ENCODE measurements at places on chromosomes 6 and 20. TPM values are rescaled to one million over a fixed set of nuclear protein-coding genes. Genes with fewer than 3 reads are reported as not detected.
A peak's percentile ranks its signal among the peaks of the same experiment; 100 is the strongest.

BNIP5 gene
- not detected for total RNA-seq

CARMIL1 gene
- total RNA-seq: 3.5 TPM

TAP1 gene
- total RNA-seq: 141 TPM

FAM162B gene
- not detected for total RNA-seq

GRCh38 chr6:88866856-88867255 is 96.6 kb downstream of the RNGTT start:
- DNase-seq: no peak

DNA sequence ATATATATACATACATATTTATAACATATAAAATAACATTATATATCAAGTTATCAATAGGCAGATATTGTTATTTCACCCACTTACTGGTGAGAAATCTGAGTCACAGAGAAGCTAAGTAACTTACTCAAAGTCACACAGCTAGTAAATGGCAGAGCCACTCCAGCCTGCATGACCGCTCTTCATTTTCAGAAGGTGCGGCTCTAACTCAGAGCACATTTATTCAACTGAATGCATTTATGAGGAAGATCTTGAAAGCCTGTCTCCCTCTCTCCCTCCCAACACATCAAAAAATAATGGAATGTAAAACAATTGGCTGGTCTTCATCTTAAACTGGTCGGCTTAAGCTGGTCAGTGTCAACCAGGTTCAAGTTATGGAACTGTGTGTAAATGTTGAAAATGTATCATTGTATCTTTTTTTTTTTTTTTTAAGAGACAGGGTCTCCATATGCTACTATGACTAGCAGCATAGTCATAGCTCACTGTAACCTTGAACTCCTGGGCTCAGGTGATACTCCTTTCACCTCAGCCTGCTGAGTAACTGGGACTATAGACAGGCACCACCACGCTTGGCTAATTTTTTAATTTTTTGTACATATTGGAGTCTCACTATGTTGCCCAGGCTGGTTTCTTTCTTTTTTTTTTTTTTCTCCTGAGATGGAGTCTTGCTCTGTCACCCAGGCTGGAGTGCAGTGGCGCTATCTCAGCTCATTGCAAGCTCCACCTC is 70.7 kb upstream of the NCOA3 start:
- DNase-seq: no peak

DNA sequence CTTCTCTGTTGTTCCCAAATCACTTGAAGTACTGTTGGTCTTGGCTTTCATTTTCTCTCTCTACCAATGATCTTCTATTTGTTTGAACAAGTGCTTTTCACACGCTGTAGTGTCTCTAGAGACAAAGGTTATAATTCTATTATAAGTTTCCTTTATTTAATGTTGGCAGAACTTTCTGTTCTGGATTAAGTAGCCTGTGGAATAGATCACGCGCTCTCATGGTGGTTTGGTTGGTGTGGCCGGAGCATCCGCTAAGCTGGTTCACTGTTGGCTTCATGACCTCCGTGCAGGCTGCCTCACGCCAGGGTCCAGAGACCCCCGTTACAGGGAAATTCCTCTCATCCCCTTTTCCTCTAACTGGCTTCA is 30.9 kb upstream of the KIF25 start:
- no peak for DNase-seq

- no peak for DNase-seq
These were observed 160.1 kb downstream of the EYS start for GRCh38 chr6:65546894-65547293.

- DNase-seq: peak; percentile 37
These were observed 369 bp downstream of the SLC4A11 start for GRCh38 chr20:3238616-3239025.

DNA sequence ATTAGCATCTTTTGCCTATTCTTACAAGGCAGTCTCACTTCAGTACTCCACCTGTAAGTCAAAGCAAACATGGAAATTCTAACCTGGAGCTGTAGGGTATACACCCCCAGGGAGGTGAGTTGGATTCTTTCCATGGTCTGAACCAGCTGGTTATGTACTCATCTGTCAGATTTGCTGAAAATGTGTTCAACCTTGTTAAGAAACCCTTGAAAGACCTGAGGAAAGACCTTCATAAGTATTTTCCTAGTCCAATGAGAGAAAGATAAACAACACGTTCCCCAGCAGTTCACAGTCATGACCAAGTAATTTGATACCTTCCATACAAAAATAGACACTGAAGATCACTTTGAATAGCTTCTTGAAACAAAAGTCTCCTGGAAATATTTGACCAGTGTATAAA is 42.5 kb downstream of the ID4 start:
- DNase-seq: no peak

- DNase-seq: no peak
These were observed 5.1 kb upstream of the DEFB127 start for GRCh38 chr20:152131-152530.

DNA sequence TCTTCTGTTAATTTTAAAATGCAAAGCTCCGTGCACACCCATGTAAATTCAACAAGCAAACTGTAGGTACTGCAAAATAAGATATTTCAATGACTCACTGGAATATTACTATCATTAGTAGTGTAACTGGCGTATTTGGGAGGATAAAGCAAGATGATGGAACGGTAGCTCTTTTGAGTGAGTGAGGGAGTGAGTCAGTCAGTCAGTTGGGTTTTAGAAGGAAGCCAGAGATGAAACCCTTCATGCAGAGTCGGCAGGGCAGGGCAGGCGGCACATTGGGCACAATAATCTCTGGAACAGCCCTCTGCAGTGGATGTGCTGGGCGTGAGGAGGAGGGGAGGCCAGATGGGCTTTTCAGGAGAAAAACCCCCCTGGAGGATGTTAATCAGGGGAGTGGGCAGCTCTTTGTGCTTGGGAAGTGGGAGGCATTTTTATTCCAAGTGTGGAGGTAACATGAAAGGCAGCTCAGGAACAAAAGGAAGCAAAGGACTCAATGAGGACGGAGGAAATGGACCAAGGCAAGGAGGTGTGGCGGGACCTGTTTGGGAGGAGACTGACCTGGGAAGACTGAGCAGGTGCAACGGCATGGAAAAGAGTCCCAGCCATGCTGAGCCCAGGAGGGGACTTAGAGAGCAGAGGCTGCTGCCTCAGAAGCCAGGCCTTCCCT is 171.2 kb downstream of the ZDHHC14 start:
- DNase-seq: no peak

DNA sequence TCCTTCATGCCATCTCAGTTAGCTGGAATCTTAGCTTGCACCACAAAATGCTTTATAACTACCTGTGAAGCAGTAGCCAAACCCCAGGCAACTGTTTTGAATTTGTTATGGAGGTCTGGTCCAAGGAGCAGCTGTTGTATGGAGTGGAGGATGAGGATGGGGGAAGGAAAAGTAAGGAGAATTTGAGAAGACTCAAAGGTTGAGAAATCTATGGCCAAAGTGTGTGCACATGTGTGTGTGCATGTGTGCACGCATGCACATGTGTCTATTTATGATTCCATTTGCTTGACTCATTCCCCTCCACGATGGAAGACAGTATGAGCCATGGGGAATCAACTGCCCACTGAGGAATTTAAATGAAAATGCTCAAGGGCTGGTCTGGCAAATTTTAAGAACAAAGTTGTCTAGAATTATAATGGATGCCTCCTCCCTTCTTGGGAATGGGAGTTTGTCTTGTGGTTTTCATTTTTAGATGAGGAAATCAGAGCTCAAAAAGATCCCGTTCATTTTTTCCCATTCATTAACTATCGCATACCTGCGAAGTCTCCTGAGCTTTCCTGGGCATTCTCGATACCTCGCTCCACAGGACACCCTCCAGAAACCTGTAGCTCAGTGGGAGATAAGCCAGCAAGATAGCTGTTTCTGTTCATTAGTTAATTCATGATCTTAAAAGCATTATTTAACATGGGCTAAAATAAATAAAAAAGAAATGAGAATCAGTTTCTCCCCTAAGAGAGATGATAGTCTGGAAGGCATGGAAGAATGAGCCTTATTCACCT is 152.3 kb upstream of the NEDD9 start:
- no peak for DNase-seq

Measured in CD4-positive, alpha-beta memory T cell (primary cell).